ENCODE measurements at places on chromosomes 2 and 18.
A peak's percentile ranks its signal among the peaks of the same experiment; 100 is the strongest.

GRCh38 chr2:188278388-188279092 is 13.1 kb upstream of the GULP1 start:
- no peak for DNase-seq

GRCh38 chr2:108641756-108642155 is 77.5 kb upstream of the RANBP2 start:
- DNase-seq: no peak

DNA sequence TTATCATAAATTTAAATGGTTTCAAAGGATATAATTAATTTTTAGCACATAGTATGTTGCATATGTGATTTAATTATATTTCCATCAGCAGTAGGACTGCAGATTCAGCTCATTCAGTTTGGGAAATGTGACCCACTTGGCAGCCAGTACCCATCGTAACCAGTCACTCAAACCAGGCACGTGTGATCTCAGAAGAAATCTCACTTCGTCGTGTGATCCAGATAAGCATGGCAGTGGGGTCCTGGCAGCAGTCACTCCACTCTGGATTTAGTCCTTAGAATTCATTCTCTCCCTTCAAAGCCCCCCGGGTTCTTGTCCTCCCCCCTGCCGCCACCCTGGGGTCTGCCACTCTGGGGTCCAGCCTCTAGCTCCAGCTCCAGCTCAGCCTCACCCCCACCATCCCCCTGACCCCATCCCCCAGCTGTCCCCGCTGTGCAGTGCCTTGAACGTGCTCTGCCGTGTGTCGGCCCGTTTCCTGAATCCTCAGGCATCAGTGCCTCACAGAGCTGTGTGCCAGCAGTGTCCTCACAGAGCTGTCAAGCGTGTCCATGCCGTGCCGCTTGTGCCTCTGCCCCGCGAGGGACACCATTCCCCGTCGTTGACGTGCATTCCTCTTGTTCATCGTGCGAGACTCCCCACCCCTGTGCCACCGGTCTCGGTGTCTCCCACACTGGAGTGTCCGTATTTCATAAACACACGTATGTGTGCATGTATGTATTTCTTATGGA is 34.8 kb downstream of the TRAPPC12 start:
- DNase-seq: no peak

GRCh38 chr18:21241301-21242048 is 557 bp upstream of the GREB1L start:
- DNase-seq: no peak

GRCh38 chr18:58754544-58755068 is 83.3 kb downstream of the MALT1 start:
- peak; percentile 37 for DNase-seq

DNA sequence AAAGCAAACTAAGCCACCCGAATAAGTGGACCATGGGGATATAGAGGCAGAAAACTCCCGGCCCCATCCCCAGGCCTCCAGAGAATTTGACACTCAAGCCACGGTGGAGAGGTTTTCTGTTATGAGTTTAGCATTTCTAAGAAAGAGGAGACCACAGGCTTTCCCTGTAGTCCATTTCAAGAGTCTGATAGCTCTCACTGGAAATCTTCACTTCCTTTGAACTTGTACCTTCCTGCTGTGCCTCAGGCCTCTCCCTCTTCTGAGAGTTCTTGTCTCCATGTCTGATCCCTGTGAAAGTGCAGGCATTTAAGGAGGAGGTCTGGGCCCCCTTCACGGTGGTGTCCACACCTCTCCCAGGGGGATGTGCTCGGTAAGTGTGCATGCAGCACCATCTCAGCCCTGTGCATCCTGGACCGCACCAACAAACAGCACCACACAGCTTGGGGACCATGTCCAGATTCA is 113.7 kb downstream of the BCL2 start:
- no peak for DNase-seq

- DNase-seq: no peak
Measured at GRCh38 chr2:113013336-113013661, 8.0 kb downstream of the IL36A start.

DNA sequence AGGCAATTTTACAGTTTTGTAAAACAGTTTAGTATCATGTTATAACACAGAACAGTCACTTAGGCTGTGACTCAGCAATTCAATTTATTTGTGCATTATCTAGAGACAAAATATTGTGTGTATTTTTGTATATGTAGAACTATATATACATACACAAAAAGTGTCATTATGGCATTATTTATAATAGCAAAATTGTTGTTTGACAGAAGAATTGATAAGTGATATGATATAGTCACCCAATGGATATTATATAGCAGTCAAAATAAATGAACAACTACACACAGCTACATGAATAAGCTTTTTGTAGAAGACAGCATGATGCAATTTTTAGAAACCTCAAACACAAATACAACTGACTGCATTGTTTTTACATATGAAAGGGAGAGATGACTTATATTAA is 334.0 kb downstream of the TRIB2 start:
- DNase-seq: no peak

- no peak for DNase-seq
Measured at GRCh38 chr2:31660812-31661335, 80.1 kb upstream of the SRD5A2 start.

- no peak for DNase-seq
Measured at GRCh38 chr2:62657783-62658182, 47.7 kb upstream of the EHBP1 start.

- no peak for DNase-seq
Measured at GRCh38 chr2:146414456-146414855, 1430.4 kb upstream of the ACVR2A start.

GRCh38 chr2:36371070-36371874 is 15.7 kb downstream of the CRIM1 start:
- DNase-seq: no peak

DNA sequence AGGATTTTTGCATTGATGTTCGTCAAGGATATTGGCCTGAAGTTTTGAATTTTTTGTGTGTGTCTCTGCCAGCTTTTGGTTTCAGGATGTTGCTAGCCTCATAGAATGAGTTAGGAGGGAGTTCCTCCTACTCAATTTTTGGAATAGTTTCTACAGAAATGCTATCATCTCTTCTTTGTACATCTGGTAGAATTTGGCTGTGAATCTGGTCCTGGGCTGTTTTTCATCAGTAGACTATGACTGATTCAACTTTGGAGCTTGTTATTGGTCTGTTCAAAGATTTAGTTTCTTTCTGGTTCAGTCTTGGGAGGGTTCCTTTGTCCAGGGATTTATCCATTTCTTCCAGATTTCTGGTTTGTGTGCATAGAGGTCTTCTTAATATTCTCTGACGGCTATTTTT is 166.7 kb downstream of the ST6GAL2 start:
- DNase-seq: no peak

Data from activated T-cell treated with anti-CD3 and anti-CD28 coated beads, Interleukin-2, amount 50 U/mL, for 24 hours (primary cell).